ENCODE measurements at places on chromosomes 2 and 18.

- DNase-seq = no peak
Observed at GRCh38 chr2:7672685-7673071, 755.5 kb downstream of the RNF144A start.

DNA sequence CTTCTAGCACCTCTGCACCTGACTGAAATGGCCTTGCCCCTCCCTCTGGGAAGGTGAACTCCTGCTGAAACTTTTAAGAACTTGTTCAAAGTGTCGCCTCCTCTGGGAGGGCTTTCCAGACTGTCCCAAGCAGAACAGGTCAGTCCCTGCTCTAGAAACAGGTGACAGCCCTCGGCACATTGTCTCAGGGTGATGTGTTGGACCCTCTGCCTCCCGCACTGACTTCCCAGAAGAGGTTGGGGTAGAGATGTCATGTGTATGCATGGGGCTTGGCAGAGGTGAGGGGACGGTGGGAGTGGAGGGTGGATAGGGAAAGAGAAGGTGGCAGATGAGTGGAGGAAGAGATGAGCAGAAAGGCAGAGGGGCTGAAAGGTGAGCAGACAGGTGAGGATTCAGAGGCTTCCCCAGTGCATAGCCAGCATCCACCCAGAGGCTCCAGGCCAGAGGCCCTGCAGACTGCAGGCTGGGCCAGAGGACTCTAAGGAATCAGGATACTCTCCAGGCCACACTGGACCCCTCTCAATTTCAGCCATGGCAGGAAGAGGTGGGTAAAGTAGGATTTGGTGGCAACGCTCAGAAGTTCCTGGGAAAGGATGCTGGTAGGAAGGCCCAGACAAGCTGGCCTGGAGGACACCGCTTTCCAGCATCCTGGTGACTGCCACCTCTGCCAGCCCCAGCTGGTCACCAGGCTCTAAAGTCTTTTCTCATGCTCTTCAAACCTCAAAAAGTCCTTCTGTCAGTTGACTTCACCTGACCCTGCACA, 24.8 kb upstream of the TNS1 start:
- no peak for DNase-seq

DNA sequence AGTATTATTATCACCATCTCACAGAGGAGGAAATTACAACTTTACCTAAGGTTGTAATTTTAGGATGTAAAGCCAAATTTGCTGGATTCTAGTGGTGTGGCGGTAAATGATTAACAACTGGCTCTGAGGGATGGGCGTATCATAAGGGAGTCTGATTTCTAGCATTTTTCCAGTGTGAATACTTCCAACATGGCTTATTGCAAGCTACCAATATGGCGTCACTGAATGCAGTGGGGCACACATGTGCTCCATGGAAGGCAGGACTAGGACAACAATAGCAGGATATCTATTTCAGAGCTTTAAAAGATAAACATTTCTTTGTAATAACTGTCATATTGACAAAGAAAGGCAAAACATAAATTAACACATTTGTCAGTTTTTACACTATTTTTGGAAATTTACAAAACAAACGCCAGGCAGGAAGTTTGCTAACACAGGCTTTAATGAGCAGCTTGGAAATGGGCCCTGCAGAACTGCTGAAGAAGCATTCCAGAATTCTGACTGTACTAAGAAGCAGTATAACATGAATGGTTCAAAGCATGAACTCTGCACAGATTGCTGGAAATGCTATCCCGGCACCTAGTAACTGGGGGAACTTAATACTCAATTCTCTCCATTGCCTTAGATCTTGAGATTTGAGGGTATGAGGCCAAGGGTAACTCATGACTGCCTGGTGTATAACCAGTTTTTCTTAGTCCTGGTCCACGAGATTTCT, 439.3 kb upstream of the MAP2 start:
- peak; percentile 58 for DNase-seq

- DNase-seq = no peak
Observed at GRCh38 chr2:113767811-113768460, 11.5 kb upstream of the SLC35F5 start.

DNA sequence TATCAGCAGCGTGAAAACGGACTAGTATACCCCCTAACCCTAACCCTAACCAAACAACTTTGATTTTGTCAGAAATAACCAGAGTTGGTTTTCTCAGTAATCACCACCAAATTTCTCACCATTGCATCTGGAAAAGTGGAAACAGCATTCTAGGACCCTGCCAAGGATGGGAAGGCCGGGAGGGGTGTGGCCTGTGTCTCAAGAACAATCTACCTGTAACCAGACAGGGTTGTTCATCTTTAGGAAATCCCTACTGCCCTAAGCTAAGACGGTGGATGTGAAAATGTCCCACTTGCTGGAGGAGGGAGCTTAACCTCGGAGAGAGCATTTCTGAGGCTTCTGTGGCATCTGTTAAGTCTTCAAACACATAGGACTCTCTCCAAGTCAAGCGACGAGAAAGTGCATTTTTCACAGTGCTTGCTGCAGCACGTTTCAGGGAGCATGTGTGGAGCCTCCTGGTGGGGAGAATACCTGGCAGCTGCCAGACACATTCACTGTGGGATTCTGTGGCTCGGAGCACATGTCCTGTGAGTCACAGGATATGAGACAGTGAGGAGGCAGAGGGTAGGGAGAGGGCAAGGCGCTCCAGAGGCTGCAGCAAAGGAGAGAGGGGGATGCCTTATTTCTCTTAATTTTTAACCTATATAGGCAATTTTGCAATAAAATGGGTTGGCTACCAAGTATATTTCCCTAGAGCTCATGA, 207.5 kb downstream of the SPP2 start:
- DNase-seq = peak; percentile 97

DNA sequence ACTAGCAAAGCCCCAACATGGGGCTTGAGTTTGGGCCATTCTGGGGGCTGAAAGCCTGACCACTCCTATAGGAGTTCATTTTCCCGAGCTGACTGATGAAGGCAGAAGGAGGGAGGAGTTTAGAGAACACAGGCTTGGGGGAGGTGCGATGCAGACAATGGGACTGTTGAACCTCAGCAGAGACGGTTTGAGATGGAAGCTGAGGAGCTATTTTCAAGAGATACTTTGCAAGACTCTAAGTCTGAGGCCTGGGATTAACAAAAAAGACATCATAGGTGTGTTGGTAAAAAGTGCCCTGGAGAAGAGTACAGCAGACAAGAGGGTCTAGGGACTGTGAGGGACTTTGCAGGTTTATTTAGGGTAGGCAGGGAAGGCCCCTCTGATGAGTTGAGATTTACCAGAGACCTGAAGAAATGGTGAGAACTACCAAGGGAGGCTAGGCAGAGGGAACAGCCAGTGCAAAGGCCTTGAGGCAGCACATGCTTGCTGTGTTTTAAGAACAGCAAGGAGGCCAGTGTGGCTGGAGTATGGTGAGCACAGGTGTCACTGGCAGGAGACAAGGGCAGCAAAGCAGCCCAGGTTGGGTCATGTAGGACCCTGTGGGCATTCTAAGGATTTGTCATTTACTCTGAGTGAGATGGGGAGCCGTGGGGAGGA, 31.6 kb downstream of the PCBP1 start:
- DNase-seq = no peak

GRCh38 chr2:45919160-45919650, 267.7 kb downstream of the PRKCE start:
- no peak for DNase-seq

DNA sequence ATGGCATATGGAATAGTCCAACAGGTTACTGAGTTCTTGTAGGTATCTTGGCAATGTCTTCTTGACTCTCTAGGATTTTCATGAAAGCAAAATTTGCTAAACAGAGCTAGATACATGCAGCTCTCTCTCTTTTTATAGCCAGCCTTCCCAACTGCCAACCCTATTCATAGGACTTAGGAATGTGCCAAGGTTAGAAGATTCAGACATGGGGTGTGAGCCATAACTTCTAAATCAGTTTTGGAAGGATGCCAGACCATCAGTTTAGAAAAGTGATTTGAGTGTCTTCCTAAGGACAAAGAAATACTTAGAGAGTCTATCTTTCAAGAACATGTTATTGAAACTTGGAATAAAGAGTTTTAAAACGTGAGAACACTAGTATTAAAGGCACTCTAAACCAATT, 619.5 kb upstream of the FANCL start:
- DNase-seq = no peak
